Midbrain (tissue), 1 donor: ENCODE measurements at places on chromosomes 16 and 17.

GRCh38 chr17:36544044-36544306 is 744 bp upstream of the GGNBP2 start:
- peak; percentile 33 for DNase-seq

- DNase-seq, result no peak
Observed at GRCh38 chr16:25431472-25431871, 173.8 kb upstream of the ZKSCAN2 start.

DNA sequence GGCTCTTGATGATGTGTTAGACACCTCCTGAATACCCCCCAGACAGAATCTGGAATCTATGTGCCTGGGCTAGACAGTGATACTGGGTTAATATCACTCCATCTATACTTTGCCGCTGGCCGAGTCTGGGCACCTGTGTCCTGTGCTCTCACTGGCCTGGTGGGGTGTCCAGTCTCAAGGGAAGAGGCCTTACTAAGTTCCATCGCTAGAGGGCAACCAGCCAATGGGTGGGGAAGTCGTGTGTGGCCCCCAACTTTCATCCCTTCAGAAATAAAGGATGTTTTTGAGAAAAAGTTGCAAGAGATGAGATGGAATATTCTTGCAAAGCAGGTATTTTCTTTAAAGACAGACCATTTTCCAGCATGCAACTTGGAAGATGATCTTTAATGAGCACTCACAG is 1.6 kb upstream of the GLP2R start:
- DNase-seq, result no peak

DNA sequence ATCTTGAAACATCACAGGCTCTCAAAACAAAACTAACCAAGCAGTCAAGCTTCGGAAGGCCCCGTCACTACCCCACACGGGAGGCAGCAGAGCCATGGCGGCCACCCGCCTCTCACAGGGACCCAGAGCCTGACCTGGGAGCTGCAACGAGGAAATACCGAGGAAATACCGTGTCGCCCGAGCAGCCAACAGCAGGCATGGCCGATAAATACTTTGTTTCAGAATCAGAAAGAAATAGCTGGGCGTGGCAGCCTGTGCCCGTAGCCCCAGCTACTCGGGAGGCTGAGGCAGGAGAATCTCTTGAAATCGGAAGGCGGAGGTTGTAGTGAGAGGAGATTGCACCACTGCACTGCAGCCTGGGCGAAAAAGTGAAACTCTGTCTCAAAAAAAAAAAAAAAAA is 6.9 kb downstream of the LMF1 start:
- no peak for DNase-seq

- peak; percentile 27 for DNase-seq
Observed at GRCh38 chr17:61389670-61390478, 9.8 kb upstream of the TBX2 start.

DNA sequence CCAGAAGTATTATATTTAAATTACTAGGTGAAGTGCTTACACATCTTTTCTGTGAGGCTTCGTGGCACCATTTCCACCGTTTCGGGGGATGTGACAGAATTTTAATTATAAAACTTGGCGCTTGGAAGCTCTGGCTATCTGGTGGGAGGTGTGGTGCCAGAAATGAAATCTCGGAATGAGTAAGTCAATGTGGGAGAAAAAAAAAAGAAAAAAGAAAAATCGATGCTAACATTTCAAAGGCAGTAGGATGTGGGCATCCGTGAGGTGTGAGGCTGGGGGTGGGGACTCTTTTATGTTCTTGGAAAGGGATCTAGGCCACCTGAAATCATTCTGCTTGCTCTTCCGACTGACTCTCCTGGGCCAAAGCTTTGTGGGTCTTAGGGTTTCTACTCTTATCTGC is 21.9 kb downstream of the CPPED1 start:
- no peak for DNase-seq

GRCh38 chr16:19696328-19696727 is 21.7 kb downstream of the KNOP1 start:
- no peak for DNase-seq

DNA sequence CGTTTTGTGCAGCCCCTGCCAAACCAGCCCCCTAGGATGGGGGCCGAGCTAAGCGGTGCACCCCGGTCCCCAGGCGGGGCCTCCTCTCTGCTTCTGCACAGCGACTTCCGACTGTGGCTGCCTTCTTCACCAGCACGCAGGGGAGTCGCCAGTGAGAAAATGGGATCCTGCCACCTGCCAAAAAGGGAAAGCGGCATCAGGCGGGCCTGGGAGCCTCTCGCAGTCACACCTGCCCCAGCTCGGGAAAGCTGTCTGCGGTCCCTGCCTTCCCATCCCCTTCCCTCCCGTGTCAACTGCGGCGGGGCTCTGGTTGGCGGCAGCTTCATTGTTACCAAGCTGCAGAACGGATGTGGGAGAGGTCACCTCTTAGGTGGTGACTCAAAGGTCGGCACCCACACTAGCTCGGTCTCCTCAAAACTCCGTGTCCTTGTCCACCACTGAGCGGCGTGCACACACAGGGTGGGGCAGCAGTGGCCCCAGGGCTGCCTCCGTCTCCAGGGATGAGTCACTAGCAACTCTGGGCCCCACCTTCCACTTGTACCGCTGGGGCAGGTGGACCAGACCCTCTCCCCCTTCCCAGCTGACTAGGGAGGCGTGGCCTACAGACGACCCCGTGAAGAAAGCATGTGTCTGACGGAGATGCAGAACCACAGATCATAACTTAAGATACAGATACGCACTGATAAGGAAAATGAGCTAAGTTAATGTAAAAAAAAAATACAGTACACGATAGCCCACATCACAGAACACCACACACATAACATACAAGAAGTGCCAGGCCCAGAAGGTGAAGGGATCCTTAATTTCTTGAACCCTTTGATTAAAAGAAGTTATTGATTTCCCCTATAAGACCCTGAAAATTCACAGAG is 1.5 kb upstream of the PCYT2 start:
- DNase-seq, result no peak

- DNase-seq, result no peak
Observed at GRCh38 chr16:74716355-74716754, 15.7 kb upstream of the MLKL start.

- no peak for DNase-seq
Observed at GRCh38 chr16:70711211-70712031, 25.6 kb upstream of the MTSS2 start.

DNA sequence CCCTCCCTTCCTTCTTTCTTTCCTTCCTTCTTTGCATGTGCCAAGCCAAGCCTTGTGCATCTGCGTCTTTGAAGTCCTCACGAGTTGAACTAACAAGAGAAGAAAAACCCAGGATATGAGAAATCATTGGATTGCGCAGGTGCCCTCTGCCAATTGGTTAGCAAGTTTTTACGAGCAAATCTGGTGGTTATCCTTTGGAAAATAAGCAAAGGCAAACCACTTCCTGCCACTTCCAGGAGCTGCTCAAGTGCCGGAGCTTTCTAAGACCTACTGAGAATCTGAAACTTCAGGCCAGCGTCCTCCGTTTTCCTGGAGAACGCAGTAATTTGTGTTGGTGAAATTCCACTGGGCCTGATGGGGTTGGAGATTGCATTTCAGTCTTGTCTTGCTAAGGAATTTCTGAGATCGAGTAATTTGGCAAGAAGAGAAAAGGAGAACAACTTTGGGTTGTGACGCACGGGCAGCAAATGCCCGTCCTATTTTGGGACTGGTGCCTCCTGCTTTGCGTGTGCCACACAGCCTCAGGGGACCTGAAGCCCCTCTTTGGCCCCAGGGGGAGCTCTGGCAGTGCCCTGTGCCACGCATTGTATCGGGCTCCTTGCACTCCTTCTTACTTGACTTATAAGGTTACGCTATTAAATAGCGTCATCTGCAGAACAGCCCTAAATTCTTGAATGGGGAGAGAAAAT is 56.4 kb downstream of the CMIP start:
- DNase-seq, result no peak

GRCh38 chr17:16352667-16353316 is 477 bp downstream of the CENPV start:
- peak; percentile 28 for DNase-seq

DNA sequence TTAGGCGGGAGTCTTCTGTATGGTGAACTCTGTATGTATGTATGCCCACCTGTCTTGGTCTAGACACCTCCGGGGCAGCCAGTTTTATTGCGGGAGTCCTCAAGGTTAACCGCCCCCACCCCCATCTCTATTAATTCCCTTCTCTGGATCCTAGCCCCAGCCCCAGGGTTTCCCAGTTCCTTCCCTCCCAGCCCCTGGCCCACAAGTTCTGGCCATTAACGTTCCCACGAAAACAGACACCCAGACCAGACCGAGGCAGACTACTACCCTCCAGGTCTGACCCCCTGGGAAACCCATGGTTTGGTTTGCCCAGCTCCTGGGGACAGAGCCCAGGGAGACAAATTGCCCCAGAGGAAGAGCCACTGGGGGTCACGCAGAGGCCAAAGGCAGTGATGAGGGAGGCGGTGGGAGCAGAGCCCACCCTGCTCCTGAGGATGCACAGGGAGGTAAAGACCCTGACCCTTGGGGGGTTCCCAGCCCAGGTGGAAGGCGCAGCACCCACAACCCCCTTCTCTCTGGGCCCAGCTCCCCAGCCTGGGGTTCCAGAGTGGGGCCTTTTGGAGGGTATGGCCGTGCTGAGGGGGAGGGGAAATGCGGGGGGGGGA is 8.5 kb downstream of the TBKBP1 start:
- no peak for DNase-seq

DNA sequence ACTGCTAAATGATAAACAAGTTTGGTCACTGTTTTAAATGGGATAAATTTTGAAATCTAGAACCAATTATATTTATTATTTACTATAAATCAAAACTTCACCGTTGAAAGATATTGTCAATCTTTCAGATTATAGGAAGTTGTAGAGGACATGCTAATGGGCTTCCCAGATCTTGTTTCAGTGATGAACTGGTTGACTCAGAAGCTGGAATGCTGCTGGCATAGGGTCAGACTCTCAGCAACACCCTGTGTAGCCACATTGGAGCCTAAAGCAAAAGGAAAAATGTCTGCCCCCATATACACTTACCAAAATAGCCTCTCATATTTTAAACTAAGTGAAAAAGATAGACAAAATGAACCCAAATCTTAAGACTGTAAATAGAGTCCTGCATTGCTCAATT is 916.9 kb upstream of the SOX9 start:
- no peak for DNase-seq

- DNase-seq, result no peak
Observed at GRCh38 chr16:31356566-31357323, 1.8 kb downstream of the ITGAX start.

DNA sequence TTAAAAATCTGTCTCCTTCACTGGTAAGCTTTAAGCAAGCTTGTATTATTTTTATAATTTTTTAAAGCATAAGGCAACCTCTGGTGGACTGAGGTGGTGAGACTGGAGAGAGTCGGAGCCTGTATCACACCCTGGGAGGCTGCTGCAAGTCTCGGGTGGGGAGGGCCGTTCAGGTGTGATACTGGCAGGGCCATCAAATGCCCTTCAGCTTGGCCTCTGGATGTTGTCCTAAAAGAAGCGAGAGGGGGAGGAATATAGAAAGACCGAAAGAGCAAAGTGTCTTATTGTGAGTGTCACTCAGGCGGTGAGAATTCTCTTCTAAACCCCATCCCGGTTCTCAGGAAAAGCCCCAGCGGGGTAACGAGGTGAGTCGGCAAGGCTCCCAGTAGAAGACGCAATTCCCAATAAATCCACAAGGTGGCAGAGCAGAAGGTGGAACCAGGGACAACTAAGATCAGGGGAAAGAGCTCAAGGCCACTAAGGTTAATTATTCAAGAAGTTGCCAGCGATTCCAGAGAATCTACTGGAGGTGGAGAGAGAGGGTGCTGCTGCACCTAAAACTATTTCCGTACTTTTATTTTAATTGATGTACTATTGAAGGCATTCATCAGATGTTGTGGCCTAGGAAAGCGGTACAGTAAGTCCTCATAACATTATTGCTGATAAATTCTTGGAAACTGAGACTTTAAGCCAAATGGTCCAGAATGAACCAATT is 14.1 kb downstream of the C17orf67 start:
- peak; percentile 34 for DNase-seq

DNA sequence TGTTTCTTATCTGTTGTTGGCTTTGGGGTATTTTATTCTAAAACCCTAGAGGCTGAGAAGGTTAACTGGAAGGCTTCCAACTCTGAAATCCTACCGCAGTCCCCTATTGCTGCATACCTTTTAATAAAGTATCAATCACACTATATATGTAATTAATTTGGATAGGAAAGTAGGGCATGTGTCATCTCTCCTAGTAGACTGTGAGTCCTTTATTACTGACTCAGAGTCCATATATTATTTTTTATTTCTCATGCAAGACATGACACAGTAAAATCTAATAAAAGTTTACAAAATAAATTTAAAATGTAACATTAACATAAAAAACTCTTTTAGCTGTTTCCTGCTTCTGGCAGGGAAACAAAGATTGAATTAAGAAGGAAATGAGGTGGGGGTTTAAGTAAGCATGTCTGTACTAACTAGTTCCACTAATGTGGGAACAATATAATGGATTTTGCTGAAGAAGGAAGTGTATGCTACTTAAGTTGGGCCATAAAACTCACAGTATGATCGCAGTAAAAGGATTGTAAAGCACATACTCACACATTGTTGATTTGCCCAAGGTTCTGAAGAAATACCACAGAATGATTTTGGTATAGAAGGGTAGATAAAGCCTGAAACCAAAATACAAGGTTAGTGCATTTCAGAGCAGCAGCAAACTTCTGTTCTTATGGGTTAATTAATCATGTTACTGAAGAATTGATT is 97.6 kb upstream of the HLF start:
- DNase-seq, result no peak

- no peak for DNase-seq
Observed at GRCh38 chr16:85833219-85833920, 33.9 kb downstream of the COX4I1 start.

DNA sequence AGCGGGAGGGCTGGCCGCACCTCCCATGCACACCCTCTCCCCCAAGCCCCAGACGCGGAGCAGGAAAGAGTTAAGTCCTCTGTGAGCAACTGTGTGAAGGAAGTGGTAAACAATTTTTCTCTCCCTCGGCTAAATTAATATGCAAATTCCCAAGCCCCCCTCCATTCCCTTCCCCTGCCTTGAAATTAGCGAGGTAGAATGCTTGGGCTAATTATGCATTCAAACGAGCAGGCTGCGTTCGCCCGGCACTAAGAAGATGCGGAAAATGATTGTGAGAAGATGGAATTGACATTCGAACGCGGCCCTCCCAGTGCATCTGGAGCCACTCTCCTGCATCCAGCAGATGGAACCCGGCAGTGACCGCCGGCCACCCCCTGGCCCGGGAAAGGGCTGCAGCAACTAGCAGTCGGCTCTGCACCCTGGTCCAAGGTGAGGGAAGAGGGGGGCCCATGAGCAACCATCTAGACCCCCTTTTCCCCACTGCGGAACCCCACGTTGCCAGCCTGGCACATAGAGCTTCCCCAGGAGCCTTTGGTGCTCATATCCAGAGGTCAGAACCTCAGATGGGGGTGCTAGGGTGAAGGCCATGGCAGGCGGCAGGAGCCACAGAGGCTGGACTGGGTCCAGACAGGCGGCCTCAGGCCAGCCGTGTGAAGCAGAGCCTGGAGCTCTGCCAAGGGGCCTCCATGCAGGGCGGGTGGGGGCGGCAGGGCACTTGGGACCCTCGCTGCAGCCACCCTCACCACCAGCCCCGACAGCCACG is 49.1 kb upstream of the ACSF3 start:
- no peak for DNase-seq

GRCh38 chr16:9225527-9226316 is 134.3 kb downstream of the HAPSTR1 start:
- DNase-seq, result peak; percentile 46

GRCh38 chr16:66996983-66997358 is 8.6 kb downstream of the CES4A start:
- no peak for DNase-seq
